ENCODE measurements at places on chromosomes 2 and 18.

DNA sequence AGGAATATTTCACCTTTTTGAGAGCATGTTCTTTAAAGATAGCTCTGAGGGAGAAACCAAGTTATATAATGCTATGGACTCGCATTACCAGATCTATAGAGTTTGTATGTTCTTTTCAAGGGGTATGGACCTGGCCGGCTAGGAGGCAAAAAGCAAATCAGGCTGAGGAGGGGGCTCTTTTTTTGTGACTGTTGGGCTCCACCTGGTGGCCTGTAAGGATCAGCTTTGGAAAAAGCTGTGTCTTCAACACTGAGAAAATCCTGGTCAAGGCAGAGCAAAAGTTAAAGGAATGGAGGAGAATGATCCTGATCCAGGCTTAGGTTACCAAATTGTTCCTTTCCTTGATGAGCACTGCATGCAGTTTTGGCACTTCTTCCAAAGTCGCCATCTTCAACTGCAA lies 180.5 kb downstream of the DIS3L2 start:
- no peak for DNase-seq

DNA sequence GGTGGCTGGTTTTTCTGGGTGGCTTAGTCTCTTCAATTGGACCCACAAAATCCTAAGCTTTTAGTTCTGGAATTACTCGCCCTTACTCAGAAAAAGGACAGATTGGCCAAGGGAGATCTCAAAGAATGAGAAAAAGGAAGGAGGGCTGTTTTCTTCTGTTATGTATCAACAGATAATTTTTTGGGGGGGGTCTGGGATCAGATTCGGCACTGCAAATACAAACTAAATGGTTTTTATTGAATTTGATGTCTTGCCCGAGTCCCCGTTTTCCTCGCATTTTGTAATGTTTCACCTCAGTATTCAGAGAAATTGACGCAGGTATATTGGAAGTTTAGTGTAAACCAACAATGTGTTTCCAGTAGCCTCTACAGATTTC lies 762 bp downstream of the YIPF4 start:
- DNase-seq, result no peak

- no peak for DNase-seq
Observed at GRCh38 chr2:18401471-18401870, 159.0 kb downstream of the RDH14 start.

DNA sequence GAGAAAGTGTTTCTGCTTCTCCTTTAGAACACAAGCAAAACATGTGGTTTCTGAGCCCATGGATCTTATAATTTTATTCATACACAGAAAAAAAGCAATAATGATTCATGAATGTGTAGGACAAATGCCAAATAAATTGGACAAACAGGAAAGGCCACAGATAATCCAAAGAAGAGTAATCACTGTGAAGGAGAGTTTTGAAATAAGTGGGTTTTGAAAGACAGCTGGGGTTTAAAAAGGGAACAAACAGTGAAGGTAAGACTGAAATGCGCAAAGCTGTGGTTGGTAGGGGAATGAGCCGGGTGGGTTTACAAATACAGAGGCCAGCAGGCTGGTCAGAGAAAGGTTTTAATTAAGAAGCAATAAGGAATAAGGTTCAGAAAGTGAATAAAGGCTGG lies 50.0 kb upstream of the MBOAT2 start:
- no peak for DNase-seq

DNA sequence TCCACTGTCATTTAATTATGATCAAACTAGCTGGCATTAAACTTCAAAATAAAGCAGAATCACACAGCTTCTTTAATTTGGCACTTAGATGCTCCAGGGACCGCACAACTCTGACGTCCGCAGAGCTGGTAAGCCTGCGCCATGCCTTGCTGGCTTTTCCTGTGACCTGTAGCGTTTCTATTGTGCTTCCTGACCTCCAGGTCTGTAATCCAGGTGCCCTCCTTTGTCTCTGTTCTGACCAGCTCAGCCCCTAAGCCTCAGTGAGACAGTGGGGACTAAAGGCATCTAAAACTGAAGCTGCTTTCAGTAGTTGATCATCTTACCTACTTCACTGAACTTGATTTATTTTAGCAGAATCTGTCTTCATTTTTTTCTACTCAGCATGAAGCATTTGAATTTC lies 249.7 kb upstream of the RGPD4 start:
- DNase-seq, result no peak

- DNase-seq, result no peak
Observed at GRCh38 chr2:9750224-9751215, 92.8 kb upstream of the TAF1B start.

GRCh38 chr2:158738363-158738762 lies 56.8 kb upstream of the DAPL1 start:
- no peak for DNase-seq

DNA sequence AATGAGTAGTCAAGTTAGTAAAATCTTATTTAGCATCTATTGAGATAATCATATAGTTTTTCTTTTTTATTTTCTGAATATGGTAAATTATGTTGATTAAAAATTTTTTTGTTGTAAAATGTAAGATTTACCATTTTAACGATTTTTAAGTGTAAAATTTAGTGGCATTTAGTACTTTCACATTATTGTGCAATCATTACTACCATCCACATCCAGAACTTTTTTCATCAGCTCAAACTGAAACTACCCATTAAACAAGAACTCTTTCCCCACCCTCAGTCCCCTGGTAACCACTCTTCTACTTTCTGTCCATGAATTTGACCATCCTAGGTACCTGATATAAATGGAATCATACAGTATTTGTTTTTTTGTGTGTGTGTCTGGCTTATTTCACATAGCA lies 11.1 kb downstream of the RAB3GAP1 start:
- no peak for DNase-seq

GRCh38 chr2:19769513-19769912 lies 132.3 kb downstream of the TTC32 start:
- no peak for DNase-seq

DNA sequence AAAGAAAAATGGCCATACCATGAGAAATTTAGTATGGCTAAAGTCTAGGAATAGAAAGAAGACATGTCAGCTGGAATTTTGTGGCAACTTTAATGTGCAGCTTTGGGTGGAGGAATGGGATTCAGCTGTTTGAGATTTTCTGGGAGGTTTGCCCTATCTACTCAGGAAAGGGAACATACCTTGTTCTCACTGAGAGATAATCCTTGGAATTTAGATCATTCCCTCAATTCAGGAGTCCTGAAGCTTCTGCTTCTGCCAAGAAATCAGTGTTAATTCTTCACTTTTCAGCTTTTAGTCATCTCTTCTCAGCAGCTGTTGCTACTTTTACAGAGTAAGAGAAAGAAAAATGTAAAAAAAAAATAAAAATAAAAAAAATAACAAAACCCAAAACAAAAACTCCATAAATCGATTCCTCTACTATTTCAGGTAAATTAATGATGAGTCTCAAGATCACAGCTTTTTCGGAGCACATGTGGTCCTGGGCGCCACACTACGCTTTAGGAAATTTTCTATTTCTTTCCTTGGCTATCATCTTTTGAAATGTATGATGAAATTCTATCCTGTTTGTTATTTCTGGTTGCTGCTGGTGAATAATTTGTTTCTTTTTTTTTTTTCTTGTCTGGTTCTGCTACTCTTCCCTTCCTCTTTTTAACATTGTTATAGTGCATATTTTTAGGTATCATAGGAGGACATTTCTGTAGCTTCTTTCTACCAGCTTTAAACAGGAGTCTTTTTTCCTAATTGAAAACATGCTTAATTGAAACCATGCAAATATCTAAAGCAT lies 18.9 kb upstream of the BAZ2B start:
- no peak for DNase-seq

GRCh38 chr2:232330068-232330999 lies 48.2 kb upstream of the ALPP start:
- no peak for DNase-seq

DNA sequence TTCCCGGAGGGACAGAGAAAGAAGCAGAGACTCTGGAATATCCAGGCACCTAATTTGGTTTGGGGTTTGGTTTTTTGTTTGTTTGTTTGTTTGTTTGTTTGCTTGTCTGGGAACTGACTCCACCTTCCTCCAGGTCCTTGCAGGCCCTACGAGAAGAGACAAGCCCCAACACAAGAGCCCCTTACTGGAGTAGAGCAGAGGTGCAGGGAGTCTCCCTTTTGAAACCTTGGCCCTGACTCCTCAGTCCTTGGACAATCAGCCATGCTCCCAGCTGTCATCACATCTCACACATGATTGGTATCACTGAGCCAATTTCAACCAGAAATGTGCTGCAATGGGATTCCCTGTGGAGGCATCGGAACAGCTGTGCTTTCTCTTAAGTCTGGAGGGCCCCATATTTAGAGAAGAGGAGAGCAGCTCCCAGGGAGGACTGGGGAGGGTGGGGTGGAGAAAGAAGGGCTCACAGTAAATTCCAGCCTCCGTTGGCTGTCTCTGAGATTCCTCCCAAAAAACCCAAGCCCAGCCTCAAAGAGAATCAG lies 279.9 kb upstream of the NCKAP5 start:
- no peak for DNase-seq

DNA sequence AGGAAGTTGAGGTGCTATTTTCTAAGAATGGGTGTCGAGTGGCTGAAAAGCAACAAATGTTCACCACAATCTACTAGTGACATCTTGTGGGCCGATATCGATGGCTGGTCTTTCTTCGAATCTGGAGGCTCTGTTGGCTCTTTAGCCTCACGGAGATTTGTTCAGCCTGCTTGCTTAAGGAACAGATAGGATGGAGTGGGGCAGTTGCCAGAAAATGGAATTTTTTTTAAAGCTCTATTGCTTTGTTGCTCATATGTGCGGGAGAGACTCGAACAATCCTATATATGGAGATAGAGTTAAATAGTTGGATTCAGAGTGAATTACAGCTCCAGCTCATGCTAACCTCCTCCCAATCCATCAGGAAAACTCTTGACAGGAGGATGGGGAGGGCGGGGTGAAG lies 70.9 kb upstream of the LYPD6B start:
- no peak for DNase-seq

DNA sequence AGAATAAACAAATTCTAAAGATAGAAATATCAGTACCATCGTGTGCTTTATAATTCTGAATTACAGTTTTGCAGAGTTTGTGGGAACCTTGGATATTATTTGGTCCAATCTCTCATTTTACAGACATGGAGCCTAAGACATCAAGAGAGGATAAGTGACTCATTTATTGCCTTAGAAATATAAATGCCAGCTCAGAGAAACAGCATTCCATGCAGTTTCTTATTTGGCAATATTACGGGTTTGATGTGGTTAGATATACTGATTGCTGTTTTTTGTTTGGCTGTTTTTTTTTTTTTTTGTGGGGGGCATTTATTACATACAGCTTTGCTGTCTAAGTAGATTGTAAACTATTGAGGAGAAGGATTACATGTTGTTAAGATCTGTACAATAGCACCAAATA lies 1241.1 kb upstream of the LRRTM1 start:
- no peak for DNase-seq

GRCh38 chr2:101734505-101735165 lies 37.1 kb downstream of the MAP4K4 start:
- DNase-seq, result no peak

DNA sequence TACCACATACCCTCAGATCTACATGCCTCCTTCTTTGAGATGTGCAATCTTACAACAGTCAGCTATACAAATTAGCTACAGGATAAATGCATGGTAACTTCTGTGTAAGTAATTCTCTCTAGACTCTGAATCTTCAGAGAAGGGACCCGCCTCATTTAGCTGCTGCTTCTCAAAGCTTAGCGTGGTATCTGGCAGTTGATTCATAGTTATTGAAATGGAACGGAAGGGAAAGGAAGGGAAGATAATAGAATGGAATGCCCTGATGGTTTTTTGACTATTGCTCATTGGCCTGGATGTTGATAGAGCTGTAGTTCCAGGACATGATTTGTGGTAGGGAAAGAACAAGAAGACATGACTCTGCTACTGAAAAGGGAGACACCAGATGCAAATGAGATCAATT lies 498.1 kb upstream of the CRIM1 start:
- no peak for DNase-seq

DNA sequence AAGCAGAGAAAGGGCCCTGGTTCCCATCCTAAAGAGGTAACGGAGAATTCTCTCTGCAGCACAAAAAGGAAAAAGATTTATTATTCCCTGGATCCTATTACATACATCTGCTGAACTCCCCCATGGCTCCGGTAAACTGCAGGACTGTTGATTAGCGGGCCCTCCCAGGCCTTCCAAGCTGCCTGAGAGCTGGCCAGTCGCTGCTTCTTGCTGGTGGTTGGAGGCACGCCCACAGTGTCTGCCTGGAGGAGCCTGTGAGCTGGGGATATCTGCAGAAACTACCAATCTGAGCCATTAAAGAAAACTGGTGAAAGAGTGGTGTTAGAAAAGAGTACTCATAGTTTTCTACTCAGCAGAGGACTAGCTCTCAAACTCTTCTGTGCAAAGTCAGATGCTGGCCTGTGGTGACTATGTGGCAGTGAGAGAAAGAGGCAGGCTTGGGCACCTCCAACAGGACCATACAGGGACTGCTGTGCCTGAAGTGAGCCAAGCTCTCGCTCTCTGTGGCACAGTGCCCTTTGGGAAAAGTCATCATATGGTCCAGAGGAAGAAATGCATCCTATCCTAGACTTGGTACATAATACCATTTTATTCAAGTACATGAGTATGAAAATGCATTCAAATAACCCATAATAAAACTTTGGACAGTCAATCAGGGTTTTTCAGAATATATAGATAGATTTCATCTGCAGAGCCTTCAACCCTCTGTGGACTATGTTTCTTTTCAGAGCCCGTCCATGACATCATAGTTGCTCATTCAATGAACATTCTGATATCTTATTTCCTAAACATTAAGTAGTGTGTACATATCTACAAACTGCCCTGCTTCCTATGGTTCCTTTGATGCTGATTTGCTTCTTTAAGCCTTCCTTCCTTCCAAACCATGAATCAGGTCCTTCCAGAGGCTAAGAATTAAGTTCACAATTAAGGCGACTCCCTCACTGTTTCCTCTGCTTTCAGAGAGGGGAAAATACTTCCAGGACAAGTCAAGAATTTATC lies 242.0 kb upstream of the LYPD1 start:
- no peak for DNase-seq

DNA sequence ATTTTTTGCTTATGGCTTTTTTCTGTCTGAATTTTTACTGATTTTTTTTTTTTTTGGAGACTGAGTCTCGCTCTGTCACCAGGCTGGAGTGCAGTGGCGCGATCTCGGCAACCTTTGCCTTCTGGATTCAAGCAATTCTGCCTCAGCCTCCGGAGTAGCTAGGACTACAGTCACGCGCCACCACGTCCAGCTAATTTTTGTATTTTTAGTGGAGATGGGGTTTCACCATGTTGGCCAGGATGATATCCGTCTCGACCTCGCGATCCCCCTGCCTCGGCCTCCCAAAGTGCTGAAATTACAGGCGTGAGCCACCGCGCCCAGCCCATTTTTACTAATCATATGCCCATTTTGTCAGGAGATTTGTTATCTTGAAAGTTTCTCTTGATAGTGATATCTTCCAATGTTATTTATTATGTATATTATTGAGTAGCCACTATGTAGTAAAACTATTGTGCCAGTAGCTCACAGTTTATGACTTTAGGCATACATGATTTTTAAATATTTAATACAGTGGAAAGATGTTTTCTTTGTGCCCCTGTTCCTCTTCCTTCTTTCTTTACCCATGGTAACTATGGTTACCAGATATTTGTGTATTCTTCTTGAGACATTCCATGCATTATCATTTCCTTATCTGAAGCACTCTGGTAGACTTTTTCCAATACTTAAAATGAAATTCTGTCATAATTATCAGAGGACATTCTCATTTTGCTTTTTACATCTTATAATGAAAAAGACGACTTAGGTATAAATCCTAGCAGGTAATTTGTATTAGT lies 2.1 kb downstream of the HAT1 start:
- no peak for DNase-seq

GRCh38 chr2:43460611-43461365 lies 135.1 kb downstream of the THADA start:
- no peak for DNase-seq

GRCh38 chr2:98149333-98149697 lies 62.3 kb downstream of the VWA3B start:
- no peak for DNase-seq

- DNase-seq, result peak; percentile 2
Observed at GRCh38 chr2:69642709-69643601, 584 bp downstream of the AAK1 start.

All from stimulated activated naive B cell treated with anti-CD40 and anti-IgM and Interleukin-4, amounts not matched to agents 10 μg/mL and 1 μg/mL and 100 μg/mL, for 72 hours (primary cell).